Activated B cell treated with CpG ODN at 0.5 μM for 24 hours (primary cell): ENCODE measurements at places on chromosomes 2 and 18.

- H3K4me1 ChIP-seq: no peaks in the 10 kb centered on the region
- H3K27ac ChIP-seq: no peak overlapping the region
- no peak overlapping the region for H3K4me3 ChIP-seq
- H3K36me3 ChIP-seq: no peaks in the 10 kb centered on the region
- no peaks in the 10 kb centered on the region for H3K27me3 ChIP-seq
Observed at GRCh38 chr2:48886919-48887318, 131.4 kb upstream of the LHCGR start.

- no peak overlapping the region for H3K4me3 ChIP-seq
- H3K36me3 ChIP-seq: no peaks in the 10 kb centered on the region
- no peaks in the 10 kb centered on the region for H3K4me1 ChIP-seq
- no peak for DNase-seq
Observed at GRCh38 chr2:18991177-18992168, 366.9 kb downstream of the OSR1 start.

DNA sequence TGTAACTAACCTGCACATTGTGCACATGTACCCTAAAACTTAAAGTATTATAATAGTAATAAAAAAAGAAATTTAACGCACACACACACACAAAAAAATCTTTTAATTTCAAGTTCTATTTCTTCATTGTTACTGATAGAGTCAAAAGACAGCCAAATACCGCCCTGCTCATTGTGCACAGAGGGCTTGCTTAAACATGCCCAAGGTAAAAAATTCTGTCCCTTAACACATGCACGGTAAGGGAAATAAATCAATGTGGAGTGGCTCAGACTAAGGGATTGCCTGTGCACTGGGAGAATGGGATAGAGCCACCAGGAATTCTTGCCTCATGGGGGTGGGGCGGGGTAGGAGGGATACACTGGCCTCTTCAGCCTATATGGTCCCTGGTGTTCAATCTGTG is 468.0 kb downstream of the NUP35 start:
- no peak for DNase-seq
- no peaks in the 10 kb centered on the region for H3K36me3 ChIP-seq
- no peaks in the 10 kb centered on the region for H3K4me1 ChIP-seq
- no peak overlapping the region for H3K4me3 ChIP-seq
- no peak overlapping the region for H3K27ac ChIP-seq

- no peaks in the 10 kb centered on the region for H3K36me3 ChIP-seq
- no peak for DNase-seq
- peaks cover 34% of the 10 kb centered on the region for H3K27me3 ChIP-seq
- no peaks in the 10 kb centered on the region for H3K4me1 ChIP-seq
- H3K27ac ChIP-seq: no peak overlapping the region
- no peak overlapping the region for H3K4me3 ChIP-seq
Observed at GRCh38 chr2:113283704-113284284, 5.1 kb upstream of the PAX8 start.

GRCh38 chr2:178473931-178474330 is 4.5 kb downstream of the FKBP7 start:
- DNase-seq: no peak
- H3K36me3 ChIP-seq: peaks cover 7% of the 10 kb centered on the region
- H3K27me3 ChIP-seq: no peaks in the 10 kb centered on the region
- H3K27ac ChIP-seq: no peak overlapping the region

- no peak for DNase-seq
- no peak overlapping the region for H3K4me3 ChIP-seq
- no peaks in the 10 kb centered on the region for H3K36me3 ChIP-seq
- peaks cover 1% of the 10 kb centered on the region for H3K27me3 ChIP-seq
- H3K4me1 ChIP-seq: no peaks in the 10 kb centered on the region
- no peak overlapping the region for H3K27ac ChIP-seq
Observed at GRCh38 chr18:42298759-42299675, 344.0 kb downstream of the PIK3C3 start.

- no peaks in the 10 kb centered on the region for H3K27me3 ChIP-seq
- H3K36me3 ChIP-seq: peaks cover 31% of the 10 kb centered on the region
- peaks cover 39% of the 10 kb centered on the region for H3K4me1 ChIP-seq
- H3K4me3 ChIP-seq: no peak overlapping the region
- DNase-seq: no peak
Observed at GRCh38 chr18:10530852-10531251, 5.0 kb downstream of the NAPG start.

- H3K27me3 ChIP-seq: no peaks in the 10 kb centered on the region
- no peak for DNase-seq
- H3K4me1 ChIP-seq: no peaks in the 10 kb centered on the region
- H3K4me3 ChIP-seq: no peak overlapping the region
- H3K27ac ChIP-seq: no peak overlapping the region
Observed at GRCh38 chr18:67260841-67261240, 255.7 kb downstream of the DSEL start.

GRCh38 chr2:198913394-198914152 is 544.2 kb downstream of the SATB2 start:
- H3K4me3 ChIP-seq: no peak overlapping the region
- H3K4me1 ChIP-seq: peaks cover 6% of the 10 kb centered on the region
- H3K27me3 ChIP-seq: peaks cover 4% of the 10 kb centered on the region

DNA sequence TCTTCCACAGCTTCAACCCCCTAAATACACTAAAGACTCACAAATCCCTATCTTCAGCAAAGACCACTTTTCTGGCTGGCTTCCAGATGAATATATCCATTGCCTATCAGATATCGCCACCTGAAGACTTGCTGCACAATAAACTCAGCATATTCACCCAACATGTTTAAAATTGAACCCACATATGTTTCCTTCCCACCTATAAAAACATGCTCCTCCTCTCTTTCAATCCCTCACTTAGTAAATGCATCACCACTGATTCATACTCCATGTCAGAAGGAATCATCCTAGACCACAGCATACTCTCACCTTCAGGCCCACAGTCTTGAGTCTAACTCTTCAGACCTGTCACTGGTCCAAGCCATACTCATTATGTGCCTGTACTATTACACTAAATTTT is 5.3 kb downstream of the SPC25 start:
- no peaks in the 10 kb centered on the region for H3K36me3 ChIP-seq
- no peak for DNase-seq
- peaks cover 3% of the 10 kb centered on the region for H3K4me1 ChIP-seq
- no peak overlapping the region for H3K27ac ChIP-seq

DNA sequence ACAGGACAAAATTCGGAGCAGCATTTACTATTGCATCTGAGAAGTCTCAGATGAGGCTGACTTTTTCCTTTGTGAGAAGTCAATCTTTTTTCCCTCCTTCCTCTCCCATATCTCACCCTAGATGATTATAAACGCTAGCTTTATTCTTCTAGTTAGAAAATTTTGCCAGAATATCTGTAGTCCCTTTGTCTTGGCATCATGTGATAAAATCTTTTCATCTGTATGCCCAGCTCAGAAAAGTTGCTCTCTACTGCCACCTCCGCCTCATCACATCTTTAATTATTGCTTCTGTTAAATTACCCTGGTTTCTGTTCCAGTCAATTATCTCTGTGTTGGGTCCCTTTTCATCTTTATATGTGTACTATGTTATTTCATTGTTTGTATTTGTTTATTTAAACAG is 210.8 kb upstream of the SLC35G4 start:
- DNase-seq: no peak
- H3K36me3 ChIP-seq: no peaks in the 10 kb centered on the region
- H3K4me1 ChIP-seq: no peaks in the 10 kb centered on the region
- H3K4me3 ChIP-seq: no peak overlapping the region

DNA sequence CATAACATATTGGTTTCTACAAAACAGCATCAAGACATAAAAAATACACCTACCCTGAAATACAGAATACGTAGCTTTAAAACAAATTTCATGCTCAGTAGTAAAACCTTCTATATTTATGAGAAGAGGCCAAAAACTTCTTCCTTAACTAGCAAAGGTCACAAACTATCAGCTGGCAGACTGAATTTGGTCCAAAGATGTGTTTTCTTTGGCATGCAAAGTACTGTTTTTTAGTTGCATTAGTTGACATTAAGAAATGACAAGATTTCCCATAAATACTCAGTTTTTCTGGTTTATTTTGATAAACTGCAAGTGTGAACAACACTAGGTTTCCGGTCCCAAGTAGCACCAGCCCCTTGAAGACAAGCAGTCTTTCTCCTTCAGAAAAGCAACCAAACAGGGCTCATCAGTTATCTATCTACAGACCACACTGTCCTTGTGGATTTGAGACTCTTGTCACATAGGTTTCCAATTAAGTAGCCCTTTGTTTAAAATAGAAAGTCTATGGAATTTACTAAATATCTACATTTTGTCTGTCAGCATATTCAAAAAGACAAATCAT is 35.6 kb downstream of the SLC25A12 start:
- H3K4me3 ChIP-seq: no peak overlapping the region
- H3K27ac ChIP-seq: no peak overlapping the region
- peaks cover 1% of the 10 kb centered on the region for H3K4me1 ChIP-seq
- no peaks in the 10 kb centered on the region for H3K27me3 ChIP-seq
